ENCODE measurements at places on chromosomes 1 and 21. TPM values are rescaled to one million over a fixed set of nuclear protein-coding genes. Genes with fewer than 3 reads are reported as not detected.

DNA sequence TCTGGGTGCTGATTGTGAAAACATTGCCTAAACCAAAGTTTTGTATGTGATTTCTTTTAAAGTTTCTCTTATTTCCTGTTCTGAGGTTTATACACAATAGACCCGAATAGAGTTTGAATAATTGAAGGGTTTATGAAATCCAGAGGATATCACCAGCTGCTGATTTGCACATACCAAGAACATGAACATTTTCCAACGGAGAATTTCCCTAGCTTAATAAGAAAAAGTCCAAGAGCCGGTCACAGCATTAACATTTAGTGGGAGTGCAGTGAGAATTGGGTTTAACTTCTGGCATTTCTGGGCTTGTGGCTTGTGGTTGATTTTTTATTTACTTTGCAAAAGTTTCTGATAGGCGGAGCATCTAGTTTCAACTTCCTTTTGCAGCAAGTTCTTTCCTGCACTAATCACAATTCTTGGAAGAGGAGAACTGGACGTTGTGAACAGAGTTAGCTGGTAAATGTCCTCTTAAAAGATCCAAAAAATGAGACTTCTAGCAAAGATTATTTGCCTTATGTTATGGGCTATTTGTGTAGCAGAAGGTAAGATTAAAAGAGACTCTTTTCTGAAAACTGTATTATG lies at the start of gene CFH:
Gene CFH, plus strand, starts transcription at position 407 of the 579 bp plus-strand sequence. Its CDS starts 75 bp downstream, at position 482.
- no peak for DNase-seq

DNA sequence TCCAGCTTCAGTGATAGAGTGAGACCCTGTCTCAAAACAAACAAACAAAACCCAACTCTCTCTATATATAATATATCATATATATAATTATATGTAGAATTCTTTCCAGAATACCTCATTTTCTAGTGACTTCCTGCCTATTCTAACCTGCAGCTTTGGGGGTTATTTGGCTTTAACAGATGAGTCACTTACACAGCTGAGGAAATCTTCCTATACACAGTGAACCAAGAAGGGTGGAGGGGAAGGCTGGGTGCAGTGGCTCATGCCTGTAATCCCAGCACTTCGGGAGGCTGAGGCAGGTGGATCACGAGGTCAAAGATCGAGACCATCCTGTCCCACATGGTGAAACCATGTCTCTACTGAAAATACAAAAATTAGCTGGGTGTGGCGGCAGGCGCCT lies 9.2 kb downstream of the RAB29 start:
- no peak for DNase-seq

GRCh38 chr1:12595757-12596006 lies 22.3 kb downstream of the DHRS3 start:
- DNase-seq = no peak

DNA sequence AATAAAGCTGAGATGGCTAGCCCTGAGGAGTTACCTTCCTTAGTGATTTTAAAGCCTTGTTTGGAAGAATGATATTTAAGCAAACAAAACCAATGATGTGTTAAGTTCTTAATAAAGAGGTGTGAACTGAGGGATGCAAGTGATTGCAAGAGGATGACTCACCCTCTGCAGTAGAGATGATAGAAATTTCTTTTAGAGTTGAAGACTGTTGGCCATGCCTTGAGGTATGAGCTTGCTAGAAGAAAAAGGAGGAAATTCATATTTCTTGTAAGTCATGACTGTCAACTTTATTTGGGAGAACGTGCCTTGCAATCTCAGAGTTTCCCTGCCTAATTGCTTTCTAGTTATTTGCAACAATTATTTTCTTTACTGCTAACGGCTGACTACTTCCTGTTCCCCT lies 94.7 kb downstream of the PLA2G4A start:
- no peak for DNase-seq

GFI1 gene
- 8.3 TPM for total RNA-seq

HSPA13 gene
- total RNA-seq = 9.1 TPM

DNA sequence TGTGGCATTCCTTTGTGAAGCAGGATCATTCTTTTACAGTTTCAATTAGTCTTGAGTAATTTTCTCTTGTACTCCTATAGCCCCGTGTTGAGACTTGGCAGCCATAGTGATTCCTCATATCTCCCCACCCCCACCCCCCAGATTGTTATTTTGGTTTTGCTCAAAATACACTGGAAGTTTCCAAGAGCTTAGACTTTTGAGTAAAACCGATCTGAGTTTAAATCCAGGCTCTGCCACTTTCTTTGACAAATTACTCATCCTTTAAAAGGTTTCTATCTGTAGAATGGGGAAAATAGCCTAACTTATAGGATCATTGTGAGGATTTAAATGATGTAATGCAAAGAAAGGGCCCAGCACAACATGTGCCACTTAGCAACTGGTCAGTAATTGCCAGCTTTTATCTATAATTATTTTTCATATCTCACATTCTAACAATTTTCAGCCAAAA lies 53.1 kb upstream of the RC3H1 start:
- no peak for DNase-seq

- no peak for DNase-seq
Measured at GRCh38 chr1:151822404-151822803, 9.2 kb downstream of the RORC start.

GRCh38 chr1:65289449-65289848 lies 19.9 kb upstream of the DNAJC6 start:
- no peak for DNase-seq

DNA sequence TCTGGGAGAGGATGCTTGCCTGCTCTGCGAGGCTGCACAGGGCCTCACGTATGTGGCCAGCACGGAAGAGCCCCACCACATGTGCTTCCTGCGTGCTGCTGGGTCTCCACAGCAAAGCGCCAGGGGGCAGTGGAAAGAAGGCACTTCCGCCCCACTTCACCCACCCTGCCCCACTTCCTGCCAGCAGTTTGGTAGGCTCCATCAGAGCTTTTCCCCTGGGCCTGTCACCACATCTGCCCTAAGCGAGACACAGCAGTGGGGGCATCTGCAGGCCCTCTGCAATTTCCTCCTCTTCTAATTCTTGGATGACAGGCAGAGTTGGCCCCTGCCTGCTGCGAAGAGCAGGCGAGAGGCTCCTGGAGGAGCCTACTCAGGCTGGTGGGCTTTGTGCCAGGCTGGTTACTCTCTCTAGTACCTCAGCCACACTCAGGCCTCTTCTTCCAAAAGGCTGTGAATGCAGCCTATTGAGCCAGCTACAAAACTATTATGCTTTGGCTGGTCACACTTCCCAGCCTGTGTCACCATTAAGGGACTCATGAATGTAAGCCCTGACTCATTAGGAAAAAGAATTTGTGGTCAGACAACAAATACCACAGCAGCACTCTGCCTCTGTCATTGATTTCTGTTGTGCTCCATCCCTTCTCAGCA lies 25.0 kb downstream of the CD244 start:
- DNase-seq = peak; percentile 87

- DNase-seq = no peak
Measured at GRCh38 chr1:161497961-161498360, 7.3 kb upstream of the FCGR2A start.

DNA sequence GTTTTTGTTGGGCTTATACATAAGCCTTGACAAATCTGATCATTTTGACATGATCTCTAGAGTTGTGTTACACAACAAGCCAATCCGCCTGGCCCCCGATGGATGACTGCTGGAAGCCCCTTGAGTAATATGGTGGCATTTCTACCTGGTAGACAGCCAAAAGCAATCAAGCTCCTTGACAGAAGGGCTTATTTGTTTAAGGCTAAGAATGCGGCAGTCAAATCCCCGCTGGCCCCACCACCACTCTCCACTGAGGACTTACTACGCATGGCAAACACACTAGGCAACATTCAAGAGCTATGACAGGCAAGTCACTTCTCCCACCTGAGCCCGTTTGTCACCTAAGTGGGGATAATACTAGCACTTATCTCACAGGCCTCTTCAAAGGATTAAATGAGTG lies 33.4 kb upstream of the C1orf198 start:
- DNase-seq = no peak

PLEKHN1 gene
- not detected for total RNA-seq

DNA sequence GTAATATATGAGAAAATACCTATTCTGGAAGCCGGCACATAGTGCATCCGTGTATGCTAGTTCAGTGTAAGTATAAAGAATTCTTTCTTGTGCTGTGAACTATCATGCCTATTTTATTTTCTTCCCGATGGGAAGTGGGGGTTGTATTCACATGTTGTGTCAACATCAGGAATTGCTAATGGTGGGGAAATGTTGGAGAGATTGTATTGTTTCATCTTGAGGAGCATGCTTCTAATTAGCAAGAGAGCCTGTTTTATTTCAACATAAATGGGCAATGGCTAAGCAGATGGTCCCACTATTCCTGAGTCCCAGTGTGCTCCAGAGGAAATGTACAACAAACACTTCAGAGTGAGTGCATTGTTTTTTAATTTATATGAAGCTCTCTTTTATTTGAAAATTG lies 485.2 kb downstream of the PLPP3 start:
- DNase-seq = no peak

GRCh38 chr1:80059940-80060339 lies 1053.4 kb upstream of the ADGRL4 start:
- DNase-seq = no peak

SELE gene
- total RNA-seq = 0.57 TPM

- no peak for DNase-seq
Measured at GRCh38 chr1:38941093-38941492, 537 bp downstream of the RHBDL2 start.

DNA sequence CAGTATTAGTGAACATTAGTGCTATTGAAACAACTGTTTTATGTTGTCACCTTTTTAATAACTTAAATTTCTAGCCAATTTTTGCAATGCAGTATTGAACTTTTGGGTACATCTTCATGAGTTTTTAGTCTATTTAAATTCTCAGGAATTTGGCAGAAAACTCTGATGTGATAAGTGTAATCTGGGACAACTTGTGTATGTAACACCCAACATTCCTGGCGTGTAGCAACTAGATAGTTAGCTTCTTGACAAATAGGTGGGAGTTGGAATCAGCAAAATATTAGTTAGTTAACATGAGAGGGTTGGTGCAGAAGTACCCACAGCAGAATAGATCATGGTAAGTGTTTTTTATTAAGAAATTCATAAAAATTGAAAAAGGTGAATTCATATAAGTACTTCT lies 111.6 kb downstream of the ITSN1 start:
- DNase-seq = no peak

WDR47 gene
- total RNA-seq = 16.5 TPM

- DNase-seq = no peak
Measured at GRCh38 chr1:213245260-213245910, 194.3 kb downstream of the RPS6KC1 start.

DNA sequence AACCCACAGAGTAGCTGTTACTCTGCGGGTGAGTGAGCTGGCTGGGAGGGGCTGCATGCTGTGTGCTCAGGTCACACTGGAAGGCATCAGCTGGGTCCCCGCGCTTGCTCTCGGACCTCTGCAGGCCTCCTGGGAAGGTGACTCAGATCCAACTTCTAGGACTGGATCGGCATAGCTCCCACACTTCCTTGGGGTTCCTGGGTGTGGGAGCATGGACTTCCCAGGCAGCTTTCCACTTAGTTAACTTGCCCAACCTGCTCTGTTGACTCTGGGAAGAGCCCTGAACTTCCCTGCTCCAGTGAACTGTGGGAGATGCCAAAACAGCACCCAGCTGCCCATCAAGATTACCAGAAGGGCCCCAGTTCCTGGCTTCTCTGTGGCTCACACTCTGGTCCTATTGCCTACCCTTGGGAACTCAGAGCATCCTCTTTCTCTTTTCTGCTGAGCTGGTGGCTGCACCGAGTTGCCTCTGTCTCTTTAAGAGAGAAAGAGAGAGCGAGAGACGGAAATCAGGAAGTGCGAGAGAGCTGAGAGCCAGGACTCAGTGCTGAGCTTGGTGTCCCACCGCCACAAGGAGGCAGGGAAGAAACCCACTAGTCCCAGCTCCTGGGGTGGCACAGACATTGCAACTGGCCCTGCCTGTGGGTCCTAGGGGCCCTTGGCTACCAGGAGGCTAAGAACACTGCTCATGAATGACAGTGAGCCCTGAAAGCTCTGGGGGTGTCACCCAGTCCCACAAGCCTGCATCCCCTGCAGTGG lies at the start of gene IKBKE:
Gene IKBKE, plus strand, starts transcription at position 544 of the 759 bp plus-strand sequence. CDS start 2,752 bp downstream, outside the sequence.
- DNase-seq = peak; percentile 73

All from Peyer's patch (tissue), 4 donors.